ENCODE measurements at places on chromosomes 7 and 10.

DNA sequence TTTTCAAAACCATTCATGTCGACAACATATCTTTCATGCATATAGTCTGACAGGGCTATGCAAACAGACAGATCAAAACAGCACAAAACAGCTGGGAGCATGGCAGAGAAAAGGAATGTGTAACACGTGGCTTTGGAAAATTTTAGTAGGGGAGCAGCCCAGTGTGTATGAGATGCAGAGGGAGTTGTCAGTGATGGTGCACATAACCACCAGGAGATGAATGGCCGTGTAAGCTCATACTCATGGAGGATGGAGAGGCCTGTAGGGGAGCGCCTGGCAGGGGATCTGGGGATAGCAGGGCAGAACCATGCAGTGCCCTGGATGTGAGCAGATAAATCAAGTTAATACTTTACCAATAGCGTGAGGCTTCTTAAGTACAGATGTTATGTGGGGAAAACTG, 45.7 kb downstream of the RHOBTB1 start:
- DNase-seq: no peak

DNA sequence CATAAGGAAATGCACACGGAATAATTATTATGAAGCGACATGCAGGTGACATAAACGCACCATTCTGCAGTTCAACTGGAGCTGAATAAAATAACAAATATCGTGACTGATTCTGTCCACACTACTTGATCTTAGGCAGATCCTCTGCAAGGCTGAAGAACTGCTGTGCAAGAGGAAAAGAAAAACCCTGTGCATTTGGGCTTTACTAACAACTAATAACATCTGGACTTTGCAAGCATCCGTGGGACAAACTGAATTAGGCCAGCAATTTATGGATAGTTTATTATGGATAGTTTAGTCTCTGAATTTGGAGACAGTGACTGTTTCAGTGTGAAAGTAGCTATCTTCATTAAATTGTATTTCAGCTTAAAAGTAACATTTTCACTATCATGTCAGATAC, 309.4 kb downstream of the SFMBT2 start:
- no peak for DNase-seq

- no peak for DNase-seq
These were observed 672.0 kb upstream of the FOXK1 start for GRCh38 chr7:4010061-4010605.

DNA sequence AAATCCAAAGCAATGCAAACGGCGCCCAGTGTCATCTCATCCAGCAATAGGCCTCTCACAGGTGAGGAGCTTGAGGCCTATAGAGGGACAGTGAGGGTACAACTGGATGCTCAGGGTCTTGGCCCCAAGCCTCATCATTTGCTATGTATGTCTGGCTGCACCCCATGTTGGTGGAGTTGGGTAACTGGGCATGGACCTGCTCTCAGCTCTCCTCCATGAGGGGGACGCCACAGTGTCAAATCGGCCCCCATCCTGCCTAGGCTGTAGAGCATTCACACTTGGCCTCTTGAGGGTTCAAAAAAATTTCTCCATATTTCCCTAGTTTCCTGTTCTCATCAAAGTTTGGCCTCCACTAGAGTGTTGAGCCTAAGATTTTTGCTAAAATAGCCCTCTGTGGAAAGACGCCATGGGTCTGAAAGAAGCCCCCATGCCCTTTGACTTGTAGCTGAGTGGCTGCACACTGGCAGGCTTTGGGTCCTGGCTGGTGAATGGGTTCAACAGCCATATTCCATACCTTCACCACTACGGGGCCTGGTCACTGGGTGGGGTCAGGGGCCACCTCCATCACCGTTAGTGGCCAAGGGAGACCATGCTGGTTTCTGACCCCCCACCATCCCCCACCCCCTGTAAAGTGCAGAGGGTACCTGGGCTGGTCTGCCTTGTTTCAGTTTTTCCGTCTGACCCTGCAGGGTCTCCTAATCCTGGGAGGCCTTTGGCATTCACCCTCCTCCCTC, 132.3 kb upstream of the TBX20 start:
- DNase-seq: no peak

GRCh38 chr10:71835671-71836595, 15.1 kb downstream of the PSAP start:
- DNase-seq: peak; percentile 9

DNA sequence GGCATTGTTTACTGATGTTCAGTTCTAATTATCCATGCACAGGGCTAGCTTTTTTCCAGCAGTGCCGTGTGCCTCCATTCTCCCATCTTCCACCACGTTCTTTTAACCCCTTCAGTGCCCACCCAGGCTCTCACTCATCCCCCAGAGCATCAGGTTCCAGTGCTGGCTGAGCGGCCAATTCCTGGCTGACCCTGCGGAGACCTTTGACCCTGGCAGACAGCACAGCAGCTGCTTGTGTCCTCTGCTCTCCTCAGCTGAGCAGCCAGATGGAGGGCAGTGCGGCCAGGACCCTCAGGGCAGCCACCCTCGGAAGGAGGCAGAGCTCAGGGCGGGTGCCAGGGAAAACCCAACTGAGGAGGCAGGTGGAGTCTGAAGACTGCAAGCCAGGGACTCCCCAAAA, 48.4 kb downstream of the ZNF503 start:
- no peak for DNase-seq

GRCh38 chr10:13809427-13809826, 222.7 kb downstream of the PRPF18 start:
- no peak for DNase-seq

GRCh38 chr10:70925377-70926225, 37.2 kb upstream of the PCBD1 start:
- DNase-seq: no peak

DNA sequence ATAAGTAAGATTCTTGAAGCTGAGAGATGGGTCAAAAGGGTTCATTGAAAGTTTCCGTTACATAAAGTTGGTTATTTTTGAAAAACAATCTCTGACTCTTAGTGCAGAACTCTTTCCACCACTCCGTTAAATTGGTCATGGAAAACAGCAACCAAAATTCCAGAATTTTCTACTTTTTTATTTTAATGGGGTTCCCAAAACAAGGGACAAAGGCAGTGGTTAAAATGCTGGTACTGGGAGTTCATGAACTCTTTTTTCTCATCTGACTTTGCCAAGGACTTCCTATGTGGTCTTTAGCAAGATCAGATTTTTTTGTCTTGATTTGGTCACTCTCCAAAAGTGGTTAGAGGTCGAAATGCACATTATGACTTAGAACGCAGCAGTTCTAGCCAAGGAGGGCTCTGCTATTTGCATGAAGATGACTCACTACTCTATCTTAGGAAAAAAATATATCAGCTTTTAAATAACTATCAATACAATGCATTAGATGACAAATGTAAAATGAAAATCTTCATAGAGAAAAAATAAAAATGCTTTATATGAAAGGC, 145.7 kb downstream of the REEP3 start:
- DNase-seq: peak; percentile 94

DNA sequence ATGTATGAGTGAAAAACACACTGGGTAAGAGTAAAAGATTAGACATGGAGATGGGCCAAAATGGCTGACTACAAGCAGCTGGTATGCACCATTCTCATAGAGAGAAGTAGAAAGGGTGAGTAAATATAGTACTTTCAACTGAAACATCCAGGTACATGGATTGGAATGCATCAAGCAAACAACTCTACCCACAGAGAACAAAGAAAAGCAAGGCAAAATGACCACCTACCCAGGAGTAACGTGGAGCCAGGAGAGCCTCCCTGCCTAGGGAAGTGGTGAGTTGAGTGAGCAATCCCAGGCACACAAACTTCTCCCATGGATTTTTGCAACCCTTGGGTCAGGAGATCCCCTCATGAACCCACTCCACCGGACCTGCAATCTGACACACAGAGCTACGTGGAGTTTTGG, 212.8 kb downstream of the PTN start:
- peak; percentile 60 for DNase-seq

DNA sequence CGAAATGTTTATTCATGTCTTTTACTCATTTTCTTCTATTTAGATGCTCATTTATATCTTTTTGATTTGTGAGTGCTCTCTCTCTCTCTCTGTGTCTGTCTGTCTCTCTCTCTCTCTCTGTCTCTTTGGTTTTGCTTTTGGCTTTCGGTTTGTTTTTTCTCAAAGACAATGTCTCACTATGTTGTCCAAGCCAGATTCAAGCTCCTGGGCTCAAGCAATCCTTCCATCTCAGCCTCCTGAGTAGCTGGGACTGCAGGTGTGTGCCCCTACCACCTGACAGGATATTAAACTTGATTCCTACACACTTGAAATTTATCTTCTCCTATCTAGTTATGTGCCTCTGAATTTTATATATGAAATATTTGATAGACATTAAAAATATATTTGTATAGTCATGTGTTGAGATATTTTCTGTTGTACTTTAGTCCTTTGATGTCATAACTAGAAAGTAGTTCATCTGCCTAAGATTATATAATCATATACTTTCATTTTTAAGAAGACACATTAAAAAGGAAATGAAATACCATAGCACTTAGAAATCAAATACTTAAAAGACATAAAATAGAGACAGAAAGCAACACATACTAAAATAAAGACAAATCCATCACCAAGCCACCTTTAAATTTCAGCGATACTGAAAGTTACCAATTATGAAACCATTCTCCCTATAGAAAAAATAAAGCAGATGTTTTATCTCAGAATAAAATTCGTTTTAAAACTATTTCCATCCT, 68.1 kb upstream of the SFMBT2 start:
- no peak for DNase-seq

- peak; percentile 79 for DNase-seq
These were observed 1060.5 kb downstream of the XPNPEP1 start for GRCh38 chr10:108862676-108863350.

All from HCEC 1CT (cell line).